ENCODE measurements at places on chromosomes 11 and 22.

DNA sequence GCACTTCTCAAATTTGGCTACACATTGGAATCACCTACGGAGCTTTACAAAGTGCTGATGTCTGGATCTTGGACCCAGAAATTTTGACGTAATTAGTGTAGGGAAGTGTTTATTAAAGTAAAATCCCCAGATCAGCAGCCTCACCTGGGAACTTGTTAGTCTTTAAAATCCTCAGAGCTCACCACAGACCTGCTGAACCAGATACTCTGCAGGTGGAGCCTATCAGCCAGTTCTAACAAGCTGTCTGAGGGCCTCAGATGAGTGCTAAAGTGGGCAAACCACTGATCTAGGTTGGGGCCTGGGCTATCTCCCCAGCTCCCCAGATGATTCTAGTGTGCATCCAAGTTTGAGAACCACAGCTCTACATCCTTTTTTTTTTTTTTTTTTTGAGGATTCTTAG, 436.0 kb downstream of the ETS1 start:
- DNase-seq, result no peak

DNA sequence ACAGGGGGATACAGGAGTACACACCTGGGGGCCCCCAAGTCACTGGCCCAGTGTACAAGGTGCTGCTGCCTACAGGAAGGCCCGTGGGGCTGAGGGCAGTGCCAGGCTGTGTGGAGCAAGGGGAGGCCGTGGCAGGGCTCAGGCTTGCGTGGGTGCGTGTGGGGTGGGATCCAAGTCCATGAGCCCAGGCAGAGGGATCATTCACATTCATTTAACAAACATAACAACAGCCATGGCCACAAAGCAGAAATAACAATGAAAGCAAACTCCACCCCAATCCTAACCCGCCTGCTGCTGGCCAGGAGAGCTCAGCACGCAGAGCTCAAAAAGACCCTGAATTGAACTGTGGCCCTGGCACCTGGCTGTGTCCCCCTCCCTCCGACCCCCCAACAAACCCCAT, 17.0 kb upstream of the SCGB1A1 start:
- no peak for DNase-seq

GRCh38 chr11:58573451-58574104, 2.1 kb downstream of the LPXN start:
- peak; percentile 82 for DNase-seq

GRCh38 chr22:49951678-49951985, 8.9 kb upstream of the PIM3 start:
- DNase-seq, result no peak

GRCh38 chr11:118435290-118435892, 901 bp upstream of the KMT2A start:
- peak; percentile 64 for DNase-seq

GRCh38 chr11:76624500-76625379, 45.8 kb downstream of the LRRC32 start:
- no peak for DNase-seq

- DNase-seq, result no peak
Observed at GRCh38 chr11:48109046-48109666, 107.5 kb upstream of the OR4B1 start.

DNA sequence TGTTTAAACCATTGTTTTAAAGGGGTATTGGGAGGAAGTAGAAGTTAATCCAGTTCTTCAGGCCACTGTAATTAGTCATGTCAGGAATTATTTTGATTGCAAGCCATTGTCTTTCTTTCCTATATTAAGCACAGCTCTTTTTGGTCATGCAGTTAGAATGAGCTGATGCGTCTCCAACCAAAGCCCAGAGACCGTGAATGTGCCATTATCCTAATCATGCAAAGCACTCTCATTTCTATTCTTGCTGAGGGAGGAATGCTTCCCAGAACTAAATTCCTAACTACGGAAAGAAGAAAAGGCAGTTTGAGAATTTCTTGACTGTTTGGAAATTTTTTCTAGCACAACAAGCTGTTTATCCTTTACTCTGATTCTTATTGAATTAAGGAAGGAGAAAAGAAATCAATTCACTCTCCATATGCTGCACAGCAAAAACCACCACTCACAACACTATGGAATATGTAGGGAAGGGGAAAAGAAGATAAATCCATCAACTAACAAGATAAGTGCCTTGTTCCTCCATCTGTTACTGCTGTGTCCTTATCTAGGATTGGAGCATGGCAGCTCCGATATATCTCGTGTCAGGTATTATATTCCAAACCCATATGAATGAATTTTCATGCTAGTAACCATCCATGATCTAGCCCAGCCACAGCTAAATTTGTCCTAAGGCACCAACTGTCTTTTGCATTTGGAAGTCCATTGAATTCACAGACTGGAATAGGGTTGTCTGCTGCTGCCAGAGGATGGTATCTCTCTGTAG, 70.8 kb downstream of the NTM start:
- no peak for DNase-seq

GRCh38 chr11:68950270-68950669, 30.5 kb downstream of the MRGPRD start:
- no peak for DNase-seq

DNA sequence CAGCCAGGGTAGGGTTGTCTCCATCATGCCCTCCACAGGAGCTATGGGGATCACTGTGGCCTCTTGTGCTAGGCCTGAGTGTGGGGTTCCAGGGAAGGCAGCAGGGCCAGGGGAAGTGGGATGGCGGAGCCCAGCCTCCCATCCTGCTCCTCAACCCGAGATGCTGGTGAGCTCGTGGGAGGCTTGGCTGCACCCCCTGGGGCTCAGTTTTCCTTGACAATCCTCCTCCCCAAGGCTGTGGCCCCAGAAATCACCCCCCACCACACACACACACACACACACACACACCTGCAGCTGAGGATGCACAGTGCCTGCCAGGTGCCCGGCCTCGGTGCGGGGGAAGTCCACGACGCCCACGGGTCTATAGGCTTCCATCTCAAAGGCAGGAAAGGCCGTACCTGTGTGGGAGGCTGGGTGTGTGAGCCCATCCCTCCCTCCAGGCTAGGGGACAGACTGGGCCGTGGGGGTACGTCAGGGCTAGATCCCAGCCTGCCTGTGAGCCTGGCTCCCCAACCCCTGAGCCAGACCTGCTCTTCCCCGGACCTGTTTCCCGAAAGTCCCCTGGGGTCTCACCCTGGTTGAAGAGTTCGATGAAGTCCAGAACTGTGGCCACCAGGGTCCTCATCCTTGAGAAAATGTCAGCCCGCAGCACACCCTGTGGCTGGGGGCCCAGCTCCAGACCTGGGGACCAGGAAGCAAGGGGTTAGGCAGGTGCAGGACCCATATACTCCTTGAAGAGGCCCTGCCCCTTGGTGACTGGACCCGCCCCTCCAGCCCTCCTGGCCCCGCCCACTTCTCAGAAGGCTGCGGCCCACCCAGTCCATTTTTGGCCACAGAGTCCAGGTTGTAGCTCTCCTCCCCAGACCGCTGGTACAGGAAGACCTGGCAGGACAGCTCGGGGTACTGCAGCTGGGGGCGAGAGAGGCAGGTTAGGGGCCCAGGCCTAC, 5.2 kb upstream of the TBX10 start:
- DNase-seq, result no peak

DNA sequence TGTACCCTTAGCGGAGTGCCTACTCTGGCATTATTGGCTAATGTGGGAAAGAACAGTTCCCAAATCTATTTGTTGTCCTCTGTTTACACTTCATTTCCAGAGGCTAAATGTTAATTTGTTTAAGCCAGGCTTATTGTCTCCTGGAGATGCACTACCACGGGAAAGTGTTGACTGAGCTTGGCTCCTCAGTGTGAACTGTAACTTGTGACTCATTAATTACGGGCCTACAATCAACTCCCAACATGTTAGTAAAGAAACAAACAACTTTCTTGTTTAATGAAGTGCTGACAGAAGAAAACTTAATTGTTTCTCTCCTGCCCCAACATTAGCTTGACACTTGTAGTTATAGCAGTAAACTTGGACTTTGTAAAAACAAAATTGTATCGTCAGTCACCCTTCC, 130.4 kb downstream of the ATXN10 start:
- DNase-seq, result no peak

DNA sequence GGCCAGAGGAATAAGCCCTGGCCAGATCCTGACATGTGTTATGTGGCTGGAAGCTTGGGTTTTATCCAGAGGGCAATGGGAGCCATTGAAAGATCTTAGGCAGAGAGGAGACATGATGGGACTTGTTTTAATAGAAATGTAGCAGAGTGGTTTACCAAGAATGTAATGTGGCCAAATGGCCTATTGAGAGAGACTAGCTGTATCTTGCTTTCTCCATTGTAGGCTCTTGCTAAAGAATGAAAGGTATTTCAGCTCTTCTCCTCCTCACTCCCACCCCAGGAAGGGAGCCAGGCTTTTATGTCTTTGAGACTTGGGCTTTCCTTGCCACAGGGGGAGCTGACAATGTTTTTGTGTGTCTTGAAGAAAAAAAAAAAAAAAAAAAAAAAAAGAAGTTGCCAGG, 82.3 kb downstream of the TRIM29 start:
- no peak for DNase-seq

DNA sequence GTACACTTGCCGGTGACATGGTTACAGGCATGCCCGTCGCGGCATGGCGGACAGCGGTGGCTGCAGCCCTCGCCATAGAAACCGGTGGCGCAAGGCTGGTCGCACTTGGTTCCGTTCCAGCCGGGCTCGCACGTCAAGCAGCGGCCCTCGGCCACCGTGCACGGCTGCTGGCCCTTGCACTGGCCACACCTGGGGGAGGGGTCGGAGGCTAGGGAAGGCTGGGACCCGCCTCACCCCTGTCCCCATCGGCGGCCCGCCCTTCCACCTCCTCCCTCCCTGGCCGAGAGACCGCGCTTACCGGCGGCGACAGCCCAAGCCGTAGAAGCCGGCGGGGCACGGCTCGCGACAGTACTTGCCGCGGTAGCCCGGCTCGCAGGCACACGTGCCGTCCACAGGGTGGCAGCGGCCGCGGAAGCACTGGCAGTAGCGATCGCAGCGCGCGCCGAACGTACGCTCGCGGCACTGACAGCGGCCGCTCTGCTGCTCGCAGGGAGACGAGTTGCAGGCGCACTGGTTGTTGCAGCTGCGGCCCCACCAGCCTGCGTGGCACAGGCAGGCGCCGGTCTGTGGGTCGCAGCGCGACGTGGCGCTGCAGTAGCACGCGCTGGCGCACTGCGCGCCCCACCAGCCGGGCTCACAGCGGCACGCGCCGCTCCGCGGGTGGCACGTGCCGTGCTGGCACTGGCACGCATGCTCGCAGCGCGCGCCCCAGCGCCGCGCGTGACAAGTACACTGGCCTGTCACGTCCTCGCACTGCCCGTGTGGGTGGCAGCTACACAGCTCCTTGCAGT, 6.7 kb downstream of the SCARF2 start:
- peak; percentile 54 for DNase-seq

DNA sequence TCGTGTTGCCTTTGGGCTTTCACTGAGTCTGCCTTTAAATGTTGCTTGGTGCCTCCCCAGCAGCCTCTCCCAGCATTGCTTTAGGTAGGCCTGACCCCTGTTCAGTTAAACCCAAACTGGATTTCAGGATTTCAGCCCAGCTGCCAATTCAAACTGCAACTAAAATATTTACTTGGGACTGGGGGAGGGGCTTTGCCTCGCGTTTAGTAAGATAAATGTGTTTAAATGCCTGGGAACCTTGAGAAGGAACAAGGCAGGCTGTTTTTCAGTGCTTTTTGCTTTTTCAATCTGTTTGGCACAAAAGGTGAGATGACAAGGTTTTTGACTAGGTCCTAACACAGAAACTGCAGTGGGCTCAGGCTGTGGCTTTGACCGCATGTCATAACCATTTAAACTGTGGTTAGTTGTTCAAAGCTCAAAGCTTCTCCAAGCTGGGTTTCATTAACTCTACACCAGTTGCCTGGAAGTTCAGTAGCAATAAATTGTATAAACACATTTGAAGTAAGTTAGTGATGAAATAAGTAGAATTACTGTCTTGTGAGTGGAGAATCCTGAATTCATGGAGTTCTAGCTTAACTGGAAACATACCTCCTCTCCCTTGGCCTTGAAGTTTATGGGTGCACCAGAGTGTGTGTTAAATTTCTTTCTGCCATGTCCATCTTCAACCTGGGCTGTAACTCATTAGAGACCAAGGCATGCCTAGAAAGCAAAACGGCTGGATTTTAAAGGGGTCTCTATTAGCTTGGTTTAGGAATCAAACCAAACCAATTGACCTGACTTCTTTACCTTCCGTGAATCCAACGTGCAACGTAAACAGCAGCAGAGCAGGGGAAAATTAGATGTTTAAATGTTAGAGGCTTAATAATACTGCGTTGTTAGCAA, 3.6 kb downstream of the PKNOX2 start:
- DNase-seq, result no peak

DNA sequence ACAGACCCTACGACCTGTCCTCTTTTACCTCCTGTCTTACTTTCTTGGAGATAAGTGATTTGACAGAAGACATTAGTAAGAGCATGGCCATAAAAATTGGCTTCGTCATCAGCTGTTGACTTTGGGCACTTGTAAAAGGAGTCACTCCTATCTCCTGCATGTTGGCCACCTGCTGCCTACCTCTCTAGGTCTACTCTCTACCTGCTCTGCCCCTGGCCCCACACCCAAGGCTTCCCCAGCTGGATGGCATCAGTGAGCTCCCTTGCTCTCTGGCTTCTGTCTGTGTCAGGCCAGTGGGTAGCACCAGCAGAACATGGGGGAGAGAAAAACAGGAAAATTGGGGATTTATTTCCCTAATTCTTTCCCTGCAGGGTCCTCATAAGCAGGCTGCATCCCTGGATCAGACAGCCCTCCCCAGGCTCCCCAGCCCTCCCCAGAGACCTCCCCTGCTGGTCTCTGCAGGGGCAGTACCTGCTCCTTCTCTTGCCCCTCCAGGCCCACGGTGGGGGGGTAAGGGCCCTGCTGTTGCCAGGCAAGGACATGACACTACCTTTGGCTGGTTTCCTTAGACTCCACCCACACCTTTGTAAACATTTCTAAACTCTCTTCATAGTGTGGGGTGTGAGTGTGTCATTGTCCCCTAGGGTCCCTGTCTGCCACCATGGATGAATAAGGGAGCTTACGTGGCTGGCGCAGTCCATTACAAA, 157.0 kb upstream of the NECTIN1 start:
- DNase-seq, result no peak

DNA sequence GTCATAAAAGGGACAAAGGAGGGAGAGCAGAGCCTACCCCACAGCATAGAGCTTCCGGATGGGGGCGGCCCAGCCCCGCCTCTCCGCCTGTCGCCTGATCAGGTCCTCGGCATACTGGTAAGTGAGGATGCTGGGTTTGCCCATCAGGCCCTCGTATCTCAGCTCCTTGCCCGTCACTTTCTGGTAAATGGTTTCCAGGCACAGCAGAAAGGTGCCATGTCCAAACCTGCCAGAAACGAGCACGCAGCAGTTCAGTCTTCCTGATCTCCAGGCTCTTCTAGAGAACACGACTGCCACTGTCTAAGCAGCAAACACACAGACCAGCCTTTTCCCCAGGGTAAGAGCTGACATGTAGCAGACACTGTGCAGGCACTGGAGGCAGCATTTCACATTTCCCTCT, 17.4 kb upstream of the TMEM121B start:
- DNase-seq, result no peak

GRCh38 chr11:99171330-99171729, 150.6 kb downstream of the CNTN5 start:
- no peak for DNase-seq

- peak; percentile 46 for DNase-seq
Observed at GRCh38 chr11:126305699-126306098, 1.8 kb downstream of the DCPS start.

- no peak for DNase-seq
Observed at GRCh38 chr22:43333156-43333555, 10.0 kb downstream of the SCUBE1 start.

All from stimulated activated CD4-positive, alpha-beta T cell treated with anti-CD3 and anti-CD28 coated beads, Interleukin-4, amount 100 ng/mL, for 24 hours (primary cell).